Fibroblast of skin of right biceps (primary cell): ENCODE measurements at places on chromosomes 3 and 15.

GRCh38 chr3:57154470-57155309, 10.5 kb downstream of the IL17RD start:
- no peak for DNase-seq

DNA sequence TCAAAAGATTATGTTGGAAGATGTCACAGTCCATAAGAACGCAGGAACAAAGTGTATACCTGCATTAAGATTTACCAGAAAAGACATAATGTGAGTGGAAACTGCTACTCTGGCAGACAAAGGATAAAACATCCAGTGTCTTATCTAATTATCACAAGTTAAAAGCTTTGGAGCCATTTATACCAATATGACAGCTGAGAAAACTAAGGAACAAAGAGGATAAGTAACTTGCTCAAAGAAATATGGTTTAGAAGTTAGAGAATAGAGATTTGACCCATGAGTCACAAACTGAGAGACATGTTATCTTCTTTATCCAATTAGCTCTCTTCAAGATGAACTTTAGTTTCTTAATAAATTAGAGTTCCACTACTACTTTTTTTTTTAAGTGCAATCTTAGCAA, 1473.7 kb downstream of the OTOL1 start:
- no peak for DNase-seq

- DNase-seq: no peak
Measured at GRCh38 chr3:156024904-156025533, 95.4 kb upstream of the KCNAB1 start.

DNA sequence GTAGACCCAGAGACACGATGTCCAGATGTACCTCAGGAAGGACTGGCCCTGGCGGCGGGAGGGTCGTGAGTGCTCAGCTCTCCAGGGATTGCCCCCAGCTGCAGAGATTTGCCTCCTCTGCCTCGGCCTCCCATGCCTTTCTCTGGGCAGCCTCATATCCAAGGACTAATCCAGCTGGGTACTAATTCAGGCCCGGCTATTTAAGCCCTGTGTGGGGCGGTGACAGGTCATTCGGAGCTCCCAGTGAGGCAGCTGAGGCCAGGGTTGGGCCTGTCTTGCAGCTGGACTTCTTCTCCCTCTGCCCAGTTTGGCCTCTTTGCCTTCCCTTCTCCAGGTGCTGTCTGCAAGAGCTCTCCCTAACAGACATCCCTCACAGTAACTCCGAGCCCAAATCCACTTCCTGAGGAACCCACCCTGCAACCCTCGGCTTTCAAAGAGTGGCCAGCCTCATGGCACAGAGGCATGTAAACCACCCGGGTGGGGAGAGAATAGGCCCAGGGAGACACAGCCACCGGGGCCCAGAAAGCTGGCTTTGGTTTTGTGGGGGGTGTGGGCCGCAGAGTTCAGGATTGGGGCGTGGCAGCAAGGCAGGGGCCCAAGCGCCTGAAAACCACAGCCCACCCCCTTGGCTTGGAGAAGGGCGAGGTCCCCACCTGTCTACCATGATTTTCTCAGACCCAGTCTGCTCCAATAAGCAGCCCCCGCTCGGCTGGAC, 85.8 kb downstream of the PPCDC start:
- no peak for DNase-seq

- no peak for DNase-seq
Measured at GRCh38 chr3:187136337-187136736, 3.0 kb downstream of the RPL39L start.

- DNase-seq: no peak
Measured at GRCh38 chr3:194184265-194184751, 48.4 kb downstream of the HES1 start.

- DNase-seq: peak; percentile 45
Measured at GRCh38 chr15:40449275-40449674, 8.5 kb downstream of the BAHD1 start.

DNA sequence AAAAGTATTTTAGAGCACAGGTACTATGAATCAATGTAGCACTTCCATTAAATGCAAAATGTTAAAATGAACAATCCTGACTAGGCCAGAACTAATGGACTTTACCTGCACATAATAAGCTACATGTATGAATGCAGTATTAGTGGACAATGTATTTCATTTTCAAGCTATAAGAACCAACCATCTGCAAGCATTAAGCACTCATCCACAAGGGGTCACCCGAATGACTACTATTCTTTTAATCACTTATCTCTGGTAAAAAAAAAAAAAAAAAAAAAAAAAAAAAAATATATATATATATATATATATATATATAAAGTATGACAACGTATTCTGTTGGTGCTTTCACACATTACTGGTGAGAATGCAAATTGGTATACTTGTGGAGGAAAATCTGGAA, 7.2 kb downstream of the HERC1 start:
- DNase-seq: peak; percentile 39
